ENCODE measurements at places on chromosomes 7 and 10. TPM values are rescaled to one million over a fixed set of nuclear protein-coding genes. Genes with fewer than 3 reads are reported as not detected.

CYP2C9 gene
- not detected for total RNA-seq

SHOC2 gene
- total RNA-seq = 17.5 TPM

SLC29A3 gene
- total RNA-seq = 27.0 TPM

SPDYE2 gene
- not detected for total RNA-seq

PRSS2 gene
- not detected for total RNA-seq

Data from A549 treated with dexamethasone at 1 μM for 4 hours (cell line).